Naive B cell (primary cell): ENCODE measurements at places on chromosomes 2 and 18.
A peak's percentile ranks its signal among the peaks of the same experiment; 100 is the strongest.

GRCh38 chr2:26162963-26163362 lies 9.9 kb upstream of the GAREM2 start:
- no peak for DNase-seq

DNA sequence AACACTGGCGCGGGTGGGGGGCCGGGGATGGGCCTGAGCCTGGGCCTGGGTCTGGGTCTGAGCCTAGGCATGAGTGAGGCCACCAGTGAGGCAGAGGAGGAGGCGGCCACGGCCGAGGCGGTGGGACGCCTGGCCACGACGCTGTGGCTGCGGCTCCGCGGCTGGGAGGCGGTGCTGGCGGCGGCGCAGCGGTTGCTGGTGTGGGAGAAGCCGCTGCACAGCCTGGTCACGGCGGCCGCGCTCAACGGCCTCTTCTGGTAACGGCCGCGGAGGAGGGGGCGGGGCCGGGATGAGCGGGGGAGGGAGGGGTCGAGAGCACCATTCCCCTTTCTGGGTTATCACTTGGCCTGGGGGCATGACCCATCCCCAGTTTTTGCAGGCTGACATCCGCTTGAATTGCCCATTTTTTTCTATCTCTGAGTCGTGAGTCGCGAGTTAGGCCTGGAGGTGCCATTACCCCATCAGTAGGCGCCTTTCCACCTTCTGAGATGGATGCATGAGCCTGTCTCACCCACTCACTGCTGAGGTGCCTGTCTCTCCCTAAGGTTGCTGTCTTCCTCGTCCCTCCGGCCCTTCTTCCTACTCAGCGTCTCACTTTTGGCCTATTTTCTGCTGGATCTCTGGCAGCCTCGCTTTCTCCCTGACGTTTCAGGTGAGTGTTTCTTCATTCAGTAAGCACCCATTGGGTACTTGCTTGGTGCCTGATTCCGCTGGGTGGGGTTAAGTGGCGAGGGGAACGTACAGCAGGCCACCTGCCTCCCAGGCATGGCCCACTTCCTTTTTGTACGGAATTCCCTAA lies 501 bp downstream of the RETREG2 start:
- DNase-seq, result no peak

DNA sequence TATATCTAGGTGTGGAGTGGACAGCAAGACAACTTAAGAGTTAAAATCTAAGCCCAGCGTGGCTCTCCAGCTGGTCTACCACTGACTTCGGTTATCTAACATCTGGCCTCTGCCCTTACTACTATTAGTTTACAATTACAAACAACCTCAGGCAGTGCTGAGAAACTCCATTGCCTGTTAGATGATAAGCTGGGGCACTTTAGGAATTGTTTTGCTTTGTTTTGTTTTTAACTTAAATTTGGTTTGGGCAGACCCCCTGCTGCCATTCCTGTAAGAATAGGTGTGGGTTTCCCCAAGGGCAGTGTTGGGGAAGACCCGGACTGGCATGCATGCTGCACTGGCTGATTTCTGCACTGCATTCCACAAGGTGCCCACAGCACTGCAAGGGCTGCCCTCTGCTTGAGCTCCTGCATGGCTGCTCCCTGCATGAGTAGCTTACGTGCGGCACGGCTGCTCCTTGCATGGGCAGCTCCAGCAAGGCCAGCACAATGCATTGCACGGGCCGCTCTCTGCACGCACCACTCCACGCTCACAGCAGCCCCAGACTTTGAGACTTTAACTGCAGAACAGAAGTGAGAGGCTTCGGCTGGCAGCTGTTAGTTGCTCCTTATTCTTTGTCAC lies 74.2 kb upstream of the SERTAD2 start:
- DNase-seq, result no peak

DNA sequence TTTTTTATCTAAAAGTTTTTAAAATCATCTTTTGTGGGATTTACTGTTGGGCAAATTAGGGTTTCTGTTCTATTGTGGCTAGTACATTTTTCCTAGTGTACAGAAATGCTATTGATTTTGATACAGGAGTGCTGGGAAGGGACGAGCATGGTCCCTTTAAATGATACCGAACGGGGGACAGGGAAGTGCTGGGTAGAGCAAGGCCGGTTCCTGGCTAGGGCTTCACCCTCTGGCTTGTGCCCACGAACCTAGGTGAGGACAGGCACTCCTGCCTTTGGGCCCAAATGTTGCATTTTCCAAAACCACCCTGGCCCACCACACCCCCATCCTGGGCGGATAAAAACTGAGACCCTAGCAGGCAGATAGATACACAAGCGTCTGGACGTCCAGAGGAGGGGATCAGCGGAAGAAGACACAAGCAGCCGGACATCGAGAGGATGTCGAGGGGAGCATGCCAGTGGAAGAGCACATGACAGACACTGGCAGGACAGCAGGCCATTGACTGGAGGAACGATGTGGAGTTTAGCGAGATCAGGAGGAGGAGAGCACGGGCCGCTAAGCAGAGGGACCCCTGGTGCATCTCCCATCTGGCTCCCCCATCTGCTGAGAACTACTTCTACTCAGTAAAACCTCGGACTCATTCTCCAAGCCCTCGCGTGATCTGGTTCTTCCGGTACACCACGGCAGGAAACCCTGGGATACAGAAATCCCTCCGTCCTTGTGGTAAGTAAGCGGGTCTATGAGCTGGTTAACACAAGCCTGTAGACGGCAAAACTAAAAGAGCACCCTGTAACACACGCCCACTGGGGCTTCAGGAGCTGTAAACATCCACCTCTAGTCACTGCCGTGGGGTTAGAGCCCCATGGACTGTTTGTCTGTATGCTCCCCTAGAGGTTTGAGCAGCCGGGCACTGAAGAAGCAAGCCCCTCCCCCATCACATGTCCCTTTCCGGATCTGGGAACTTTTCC lies 13.5 kb upstream of the CALCRL start:
- no peak for DNase-seq

DNA sequence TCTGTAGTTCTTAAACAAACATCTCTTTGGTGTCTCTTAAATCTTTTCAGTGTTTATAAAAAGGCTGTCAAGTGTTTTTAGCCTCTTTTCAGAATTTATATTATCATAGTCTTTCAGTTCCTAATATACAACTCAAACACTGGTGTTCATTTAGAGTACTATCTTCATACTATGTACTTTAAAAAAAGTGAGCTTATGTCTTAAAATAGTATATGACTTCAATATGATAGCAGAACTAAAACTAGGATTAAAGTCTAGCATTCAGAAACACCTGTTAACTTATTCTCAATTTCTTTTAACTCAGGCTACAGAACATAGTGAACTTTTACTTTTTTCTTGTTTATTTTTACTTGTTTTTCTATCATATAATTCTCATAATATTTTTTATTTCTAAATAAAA lies 14.7 kb upstream of the IKZF2 start:
- DNase-seq, result peak; percentile 57

GRCh38 chr18:23935804-23936203 lies 78.8 kb upstream of the TTC39C start:
- DNase-seq, result no peak

GRCh38 chr2:177882501-177882900 lies 190.1 kb downstream of the PDE11A start:
- DNase-seq, result no peak

DNA sequence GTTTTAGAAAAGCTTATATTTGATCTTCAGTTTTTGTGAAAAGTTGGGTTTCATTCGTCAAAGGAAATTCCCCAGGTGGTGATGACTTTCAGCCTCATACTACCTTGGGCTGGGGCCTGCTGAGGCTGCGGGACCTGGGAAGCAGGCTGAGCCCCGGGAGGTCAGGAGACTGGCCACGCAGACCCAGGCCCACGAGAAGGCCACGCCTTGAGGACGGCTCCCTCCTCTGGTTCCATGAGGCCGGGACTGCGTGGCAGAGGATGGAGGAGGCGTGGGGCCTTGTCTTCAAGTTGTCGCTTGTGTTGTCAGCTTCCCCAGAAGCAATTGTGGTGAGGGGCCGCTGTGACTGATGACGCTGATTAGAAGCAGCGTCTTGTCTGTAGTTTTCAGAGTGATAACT lies 11.8 kb downstream of the CNDP2 start:
- DNase-seq, result no peak

GRCh38 chr2:204359076-204359475 lies 186.2 kb upstream of the PARD3B start:
- no peak for DNase-seq

DNA sequence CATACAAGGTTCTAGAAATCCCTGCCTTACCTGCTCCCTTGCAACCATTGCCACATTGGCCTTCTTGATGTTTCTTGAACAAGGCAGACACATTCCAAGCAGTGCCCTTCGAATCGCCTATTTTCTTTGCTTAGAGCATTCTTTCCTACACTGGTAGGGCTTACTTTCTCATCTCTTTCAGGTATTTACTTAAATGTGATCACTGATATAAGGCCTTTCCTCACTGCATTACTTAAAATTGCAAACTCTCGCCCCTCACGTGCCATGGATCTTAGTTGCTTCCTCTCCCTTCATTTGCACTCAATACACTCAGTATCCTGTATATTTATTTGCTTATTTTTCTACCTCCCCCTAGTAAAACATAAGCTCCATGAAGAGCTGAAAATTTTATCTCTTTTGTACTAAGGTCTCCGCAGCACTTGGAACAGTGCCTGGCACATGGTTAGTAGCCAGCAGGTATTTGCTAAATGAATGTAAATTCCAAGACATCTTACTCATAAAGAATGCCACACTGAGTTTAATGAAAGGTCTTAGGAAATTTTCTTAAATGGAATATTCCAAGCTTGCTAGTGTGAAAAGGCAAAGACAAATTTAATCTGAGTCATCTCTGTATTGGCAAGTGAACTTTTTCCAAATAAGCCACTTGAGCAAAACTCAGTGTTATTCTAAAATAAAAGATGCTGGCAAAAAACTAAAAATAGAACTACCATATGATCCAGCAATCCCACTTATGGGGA lies 42.4 kb upstream of the FIGN start:
- DNase-seq, result no peak

- DNase-seq, result no peak
Measured at GRCh38 chr18:52624702-52625101, 284.7 kb downstream of the DCC start.

DNA sequence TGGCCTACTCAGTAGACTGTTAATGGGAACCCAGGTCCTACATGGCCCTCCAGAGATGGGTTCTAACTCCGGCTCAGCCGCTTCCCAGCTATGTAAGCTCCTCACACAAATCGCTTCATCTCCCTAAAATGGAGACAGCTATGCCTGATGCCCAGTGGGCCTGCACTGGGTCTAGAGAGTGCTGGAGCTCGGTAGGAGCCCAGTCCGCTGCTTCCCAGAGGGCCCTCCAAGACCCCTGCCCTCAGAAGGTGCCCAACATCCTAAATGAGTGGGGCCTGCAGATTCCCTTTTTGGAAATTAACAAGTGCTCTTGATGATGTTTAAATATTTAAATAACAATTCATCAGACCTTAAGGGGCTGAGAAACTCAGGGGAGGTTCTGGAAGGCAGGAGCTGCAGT lies 47.1 kb downstream of the HS1BP3 start:
- DNase-seq, result no peak

GRCh38 chr2:189131991-189132390 lies 47.6 kb downstream of the COL5A2 start:
- DNase-seq, result no peak

- DNase-seq, result no peak
Measured at GRCh38 chr2:38765551-38765950, 12.5 kb upstream of the GEMIN6 start.

DNA sequence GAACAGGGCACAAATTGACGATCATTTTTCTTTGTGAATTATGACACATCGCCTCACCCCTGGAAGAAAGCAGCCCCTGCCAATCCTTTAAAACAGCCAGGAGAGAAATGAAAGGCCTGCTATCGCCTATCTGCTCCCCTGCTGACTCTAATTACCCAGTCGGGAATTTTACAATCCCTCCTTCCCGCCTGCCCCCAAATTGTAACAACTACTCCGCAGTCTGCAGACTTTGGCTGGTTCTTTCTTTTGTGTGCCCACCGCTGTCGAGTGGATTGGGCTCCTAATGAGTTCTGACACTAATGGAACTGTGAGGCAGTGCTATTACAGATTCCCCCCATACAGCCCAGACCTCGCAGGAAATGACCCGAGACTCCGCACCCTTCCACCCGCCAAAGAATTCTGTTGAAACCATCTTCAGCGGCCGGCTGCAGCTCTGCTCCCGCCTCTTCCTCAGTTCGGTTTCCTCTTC lies 281.2 kb upstream of the PARD3B start:
- DNase-seq, result no peak

GRCh38 chr2:180003559-180003958 lies 3.5 kb downstream of the CWC22 start:
- DNase-seq, result no peak

GRCh38 chr2:190696792-190697398 lies 48.0 kb downstream of the NAB1 start:
- no peak for DNase-seq

- DNase-seq, result peak; percentile 59
Measured at GRCh38 chr2:9950521-9951271, 797 bp upstream of the GRHL1 start.

DNA sequence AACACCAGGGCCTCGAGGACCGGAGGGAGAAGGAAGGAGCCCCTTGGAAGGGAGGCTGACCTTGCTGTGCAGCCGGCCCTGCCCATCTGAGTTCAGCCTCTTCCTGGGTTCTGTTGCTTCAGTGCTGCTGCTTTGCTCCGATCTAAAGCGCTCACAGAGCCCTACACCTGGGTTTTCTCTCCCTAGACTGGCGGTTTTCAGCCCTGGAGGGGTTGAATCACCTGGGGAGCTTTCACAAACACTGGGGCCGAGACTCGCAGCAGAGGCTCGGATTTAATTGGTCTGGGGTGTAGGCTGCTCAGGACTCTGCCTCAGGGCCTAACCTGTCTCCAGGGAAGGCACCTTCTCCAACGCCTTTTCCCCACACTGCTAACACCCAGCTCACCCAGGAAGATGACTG lies 40.9 kb upstream of the SMAD7 start:
- no peak for DNase-seq

- DNase-seq, result no peak
Measured at GRCh38 chr2:70947556-70948184, 12.0 kb downstream of the ATP6V1B1 start.

- DNase-seq, result no peak
Measured at GRCh38 chr2:31388736-31389135, 25.8 kb downstream of the XDH start.

- no peak for DNase-seq
Measured at GRCh38 chr18:30177056-30177455, 865.5 kb downstream of the DSC3 start.

- no peak for DNase-seq
Measured at GRCh38 chr2:134372141-134372540, 118.3 kb downstream of the MGAT5 start.

DNA sequence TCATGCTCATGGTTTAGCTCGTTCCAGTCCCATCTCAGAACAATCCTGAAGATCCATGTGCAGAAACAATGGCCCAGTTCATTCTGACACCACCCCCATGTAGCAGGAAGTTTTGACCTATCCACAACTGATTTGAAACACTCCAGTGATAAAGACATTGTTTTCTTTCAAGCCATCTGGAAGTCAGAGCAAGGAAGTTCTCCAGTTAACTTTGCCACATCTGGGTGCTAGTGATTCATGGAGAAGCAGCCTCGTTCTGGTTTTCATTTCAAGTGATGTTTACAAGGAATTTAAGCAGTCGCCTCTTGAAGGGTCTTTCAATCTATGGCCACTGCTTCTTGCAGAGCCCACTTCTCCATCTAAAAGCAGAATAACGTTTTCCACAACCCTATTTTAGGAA lies 36.6 kb upstream of the TWIST2 start:
- no peak for DNase-seq
